Left ventricle myocardium inferior (tissue), 1 donor: ENCODE measurements at places on chromosomes 4 and X.

DNA sequence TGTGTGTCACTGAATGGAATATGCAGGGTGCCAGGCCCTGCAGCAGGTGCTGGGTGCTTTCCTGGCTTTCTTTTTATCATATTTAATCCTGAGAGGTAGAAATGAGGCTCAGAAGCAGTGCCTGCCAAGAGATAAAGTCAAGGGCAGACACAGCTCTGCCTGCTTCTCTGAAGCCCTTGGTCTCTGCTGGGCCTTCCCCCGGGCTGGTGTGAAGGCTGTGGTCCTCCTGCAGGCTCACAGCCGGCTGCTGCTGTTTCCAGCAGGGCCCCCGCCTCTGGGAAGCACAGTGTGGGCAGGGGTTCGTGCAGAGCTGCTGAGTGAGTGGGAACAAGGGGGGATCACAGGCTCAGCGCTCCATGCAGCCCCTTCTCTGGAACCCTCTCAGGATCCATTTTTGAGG lies 49.6 kb downstream of the TBC1D14 start:
- no peak for DNase-seq
- H3K27ac ChIP-seq, result no peak overlapping the region
- peaks cover 18% of the 10 kb centered on the region for H3K4me1 ChIP-seq

DNA sequence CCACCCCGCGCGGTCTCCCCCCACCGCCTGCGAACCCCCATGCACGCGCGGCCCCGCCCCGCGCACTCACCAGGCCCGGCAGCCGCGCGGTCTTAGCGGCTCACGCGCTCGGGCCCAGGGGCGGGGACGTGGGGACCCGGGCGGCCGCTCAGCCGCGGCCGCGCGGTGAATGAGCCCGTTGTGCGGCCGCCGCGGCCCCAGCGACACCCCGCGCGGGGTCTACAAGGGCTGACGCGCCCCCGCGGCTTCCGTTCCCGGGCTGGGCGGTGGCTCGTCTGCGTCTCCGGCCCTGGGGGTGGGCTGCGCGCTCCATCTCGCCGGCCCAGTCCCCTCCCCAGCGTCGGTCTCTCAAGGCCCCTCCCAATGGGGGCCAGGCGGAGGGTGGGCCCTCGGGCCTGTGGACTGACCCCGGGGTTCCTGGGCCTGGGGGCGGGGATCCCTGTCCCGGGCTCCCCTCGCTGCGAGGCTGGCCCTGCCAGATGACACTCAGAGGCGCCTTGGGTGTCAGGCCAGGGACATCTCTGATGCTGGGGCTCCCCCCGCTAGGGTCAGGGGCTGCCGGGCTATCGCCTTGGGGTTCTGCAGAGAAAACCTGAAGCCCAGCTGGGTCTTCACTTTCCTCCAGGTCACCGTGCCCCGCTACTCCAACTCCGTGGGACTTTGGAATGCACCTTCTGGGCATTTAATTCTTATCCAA lies 4.3 kb upstream of the SLC26A1 start:
- no peak overlapping the region for H3K27ac ChIP-seq
- H3K4me1 ChIP-seq, result peaks cover 23% of the 10 kb centered on the region
- no peaks in the 10 kb centered on the region for H3K36me3 ChIP-seq

DNA sequence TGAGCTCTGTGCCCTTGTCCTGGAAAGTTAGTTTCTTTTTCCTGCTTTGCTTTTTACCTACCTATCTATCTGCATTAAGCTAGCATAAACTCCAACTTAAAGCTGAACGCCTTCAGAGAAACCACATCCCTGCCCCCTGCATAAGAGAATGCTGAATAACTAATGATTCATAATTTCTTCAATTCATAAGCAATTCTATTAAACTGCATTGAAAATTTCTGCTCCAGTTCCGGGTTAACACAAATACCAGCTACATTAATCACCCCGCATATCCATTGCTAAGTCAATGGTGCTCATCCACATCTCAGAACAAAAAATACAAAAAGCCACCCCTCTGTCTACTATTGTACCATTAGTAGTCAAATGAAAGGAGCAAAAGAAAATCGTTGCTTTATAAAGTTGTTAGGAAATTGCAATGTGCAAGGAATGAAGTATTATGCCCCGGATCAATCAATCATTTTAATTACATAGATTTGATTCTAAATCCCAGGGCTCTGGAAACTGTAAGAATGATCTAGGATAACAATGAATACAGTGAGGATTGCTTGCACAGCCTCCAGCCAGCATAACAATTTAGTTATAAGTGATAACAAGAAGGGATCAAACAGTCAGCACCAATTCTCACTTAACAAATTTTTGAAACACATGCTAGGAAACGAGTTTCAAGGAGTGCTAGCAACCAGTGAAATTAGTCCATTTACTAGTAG lies 106.8 kb downstream of the ELOVL6 start:
- no peaks in the 10 kb centered on the region for H3K36me3 ChIP-seq
- peaks cover 27% of the 10 kb centered on the region for H3K27me3 ChIP-seq
- no peak for DNase-seq
- H3K4me3 ChIP-seq, result no peak overlapping the region
- H3K4me1 ChIP-seq, result peaks cover 17% of the 10 kb centered on the region
- no peak overlapping the region for H3K27ac ChIP-seq

GRCh38 chr4:175035905-175036304 lies 117.7 kb downstream of the ADAM29 start:
- DNase-seq, result no peak
- H3K4me1 ChIP-seq, result no peaks in the 10 kb centered on the region
- no peak overlapping the region for H3K27ac ChIP-seq
- H3K36me3 ChIP-seq, result no peaks in the 10 kb centered on the region
- H3K27me3 ChIP-seq, result no peaks in the 10 kb centered on the region

- H3K36me3 ChIP-seq, result no peaks in the 10 kb centered on the region
- H3K27ac ChIP-seq, result no peak overlapping the region
- peaks cover 99% of the 10 kb centered on the region for H3K27me3 ChIP-seq
- DNase-seq, result no peak
Observed at GRCh38 chr4:84493092-84493850, 5.8 kb downstream of the NKX6-1 start.

GRCh38 chr4:147542229-147542990 lies 61.5 kb downstream of the EDNRA start:
- no peak for DNase-seq
- no peaks in the 10 kb centered on the region for H3K36me3 ChIP-seq
- no peak overlapping the region for H3K4me3 ChIP-seq
- H3K4me1 ChIP-seq, result no peaks in the 10 kb centered on the region
- H3K27me3 ChIP-seq, result no peaks in the 10 kb centered on the region

DNA sequence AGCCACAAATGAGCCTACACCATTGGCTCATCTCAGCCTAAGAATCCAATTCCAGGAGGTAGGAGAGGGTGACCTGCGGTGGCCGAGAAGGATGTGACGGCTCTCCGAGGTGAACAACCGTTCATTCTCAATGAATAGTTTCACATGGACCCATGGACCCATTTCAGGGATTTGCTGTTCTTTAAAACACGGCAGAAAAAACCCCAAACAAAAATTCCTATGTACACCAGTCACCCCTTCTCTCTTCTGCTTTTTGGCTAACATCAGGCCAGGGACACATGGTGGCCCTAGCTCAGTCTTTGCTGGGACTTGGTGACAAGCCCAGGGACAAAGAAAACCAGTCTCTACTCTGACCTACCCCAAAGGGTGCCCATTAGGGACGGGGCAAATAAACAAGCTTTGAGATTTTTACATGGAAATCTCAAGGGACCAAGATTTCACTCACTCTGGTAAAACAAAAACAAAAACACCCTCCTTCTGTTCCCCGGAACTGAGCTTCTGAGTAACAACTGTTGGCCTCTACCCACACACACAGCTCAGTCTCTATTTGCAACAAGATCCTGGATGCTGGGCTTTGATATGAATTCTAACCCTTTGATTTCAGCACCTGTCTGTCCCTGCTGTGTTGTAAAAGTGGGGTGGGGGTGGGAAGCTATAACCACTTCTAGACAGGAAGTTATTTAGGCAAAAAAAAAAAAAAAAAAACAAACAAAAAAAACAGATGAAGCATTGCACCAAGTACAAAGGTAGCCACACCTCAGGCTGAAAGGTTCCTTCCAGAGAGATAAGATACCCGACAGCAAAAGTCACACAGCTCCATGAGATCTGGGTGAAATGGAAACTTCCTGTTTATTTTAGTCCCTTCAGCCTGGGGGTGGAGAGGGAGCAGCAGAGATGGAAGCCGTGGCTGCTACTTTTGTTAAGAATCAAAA lies 49.0 kb downstream of the DDX3X start:
- no peaks in the 10 kb centered on the region for H3K4me1 ChIP-seq
- no peak overlapping the region for H3K27ac ChIP-seq
- no peak for DNase-seq
- H3K36me3 ChIP-seq, result no peaks in the 10 kb centered on the region
- no peaks in the 10 kb centered on the region for H3K27me3 ChIP-seq
- no peak overlapping the region for H3K4me3 ChIP-seq

GRCh38 chr4:78292341-78292740 lies 235.2 kb downstream of the FRAS1 start:
- no peak for DNase-seq
- H3K4me1 ChIP-seq, result peaks cover 13% of the 10 kb centered on the region
- no peaks in the 10 kb centered on the region for H3K27me3 ChIP-seq
- H3K4me3 ChIP-seq, result no peak overlapping the region

- H3K27ac ChIP-seq, result no peak overlapping the region
- H3K4me3 ChIP-seq, result peak overlapping the region; percentile 42
- no peak for DNase-seq
- H3K27me3 ChIP-seq, result no peaks in the 10 kb centered on the region
- no peaks in the 10 kb centered on the region for H3K4me1 ChIP-seq
Observed at GRCh38 chrX:32530802-32531403, 680.4 kb downstream of the DMD start.

DNA sequence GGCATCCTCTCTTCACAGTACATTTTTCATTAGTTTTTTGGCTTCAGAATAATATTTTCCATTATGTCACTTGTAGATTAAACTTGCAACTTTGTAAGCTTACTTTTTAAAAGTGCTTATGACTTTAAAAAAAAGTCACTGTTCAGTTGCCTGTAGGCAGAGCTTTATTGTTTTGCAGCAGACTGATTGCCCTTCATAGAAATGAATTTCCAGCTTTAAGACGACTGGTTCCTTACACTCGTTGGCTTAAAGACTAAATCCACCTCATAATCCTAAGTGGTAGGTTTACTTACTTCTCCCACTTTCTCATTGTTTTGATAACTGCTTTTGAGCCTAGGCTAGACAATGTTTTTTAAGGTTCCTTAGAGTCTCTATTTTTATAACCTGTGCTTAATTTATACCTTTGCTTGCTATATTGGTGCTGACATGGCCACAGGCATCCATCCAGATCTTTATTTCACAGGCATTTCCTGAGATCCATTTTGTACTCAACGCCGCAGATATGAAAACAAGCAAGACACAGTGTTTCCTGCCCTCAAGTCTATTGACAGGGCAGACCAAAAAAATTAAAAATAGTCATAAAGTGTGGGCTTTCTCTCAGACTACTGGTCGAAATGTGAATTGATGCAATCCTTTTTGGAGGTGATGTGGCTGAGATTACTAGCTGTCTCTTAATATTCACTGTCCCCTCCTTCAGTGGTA lies 12.6 kb upstream of the IL13RA2 start:
- H3K4me1 ChIP-seq, result peaks cover 5% of the 10 kb centered on the region
- no peak overlapping the region for H3K4me3 ChIP-seq
- DNase-seq, result no peak
- H3K27ac ChIP-seq, result peak overlapping the region; percentile 72

DNA sequence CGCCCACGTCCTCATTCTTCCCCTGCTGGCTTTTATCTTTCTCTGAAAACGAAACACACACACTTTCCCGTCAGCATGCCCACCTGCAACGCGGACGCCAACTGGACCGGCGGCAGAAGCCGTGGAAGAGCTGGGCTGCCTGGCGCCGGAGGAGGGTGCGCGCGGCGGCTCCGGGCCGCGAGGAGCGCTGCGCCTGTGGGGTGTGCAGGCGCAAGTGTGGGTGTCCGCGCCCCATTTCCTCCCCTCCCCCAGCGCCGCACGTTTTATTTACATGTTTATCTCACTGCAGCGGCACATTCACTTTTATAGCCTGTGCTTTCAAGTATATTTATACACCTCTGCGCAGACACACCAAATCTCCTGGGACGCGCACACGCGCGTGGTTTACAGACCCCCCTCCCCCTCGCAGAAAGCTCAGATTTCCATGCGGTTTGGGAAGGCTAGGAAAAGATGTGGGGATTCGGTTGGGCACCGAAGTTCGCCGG lies 1.5 kb downstream of the PITX2 start:
- H3K4me3 ChIP-seq, result peak overlapping the region; percentile 63
- H3K4me1 ChIP-seq, result peaks cover 47% of the 10 kb centered on the region
- H3K27me3 ChIP-seq, result peaks cover 100% of the 10 kb centered on the region

DNA sequence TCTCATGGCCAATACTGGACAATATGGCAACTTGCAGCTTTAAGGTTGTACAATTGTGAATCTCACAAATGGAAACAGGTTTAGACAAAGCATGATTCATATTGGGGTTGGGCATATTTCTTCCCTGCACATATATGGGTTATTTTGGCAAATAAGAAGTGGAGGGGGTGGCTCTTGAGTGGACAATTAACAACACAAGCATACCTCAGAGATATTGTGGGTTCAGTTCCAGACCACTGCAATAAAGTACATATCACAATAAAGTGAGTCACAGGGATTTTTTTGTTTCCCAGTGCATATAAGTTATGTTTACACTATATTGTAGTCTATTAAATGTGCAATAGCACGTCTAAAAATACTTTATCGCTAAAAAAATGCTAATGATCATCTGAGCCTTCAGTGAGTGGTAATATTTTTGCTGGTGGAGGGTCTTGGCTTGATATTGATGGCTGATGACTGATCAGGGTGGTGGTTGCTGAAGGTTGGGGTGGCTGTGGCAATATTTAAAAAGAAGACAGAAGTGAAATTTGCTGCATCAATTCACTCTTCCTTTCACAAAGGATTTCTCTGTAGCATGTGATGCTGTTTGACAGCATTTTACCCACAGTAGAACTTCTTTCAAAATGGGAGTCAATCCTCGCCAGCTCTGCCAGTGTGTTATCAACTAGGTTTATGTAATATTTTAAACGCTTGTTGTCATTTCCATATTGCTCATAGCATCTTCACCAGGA lies 50.5 kb upstream of the OGT start:
- no peak overlapping the region for H3K4me3 ChIP-seq
- no peaks in the 10 kb centered on the region for H3K36me3 ChIP-seq
- no peak overlapping the region for H3K27ac ChIP-seq
- no peak for DNase-seq
- H3K27me3 ChIP-seq, result no peaks in the 10 kb centered on the region
- no peaks in the 10 kb centered on the region for H3K4me1 ChIP-seq

DNA sequence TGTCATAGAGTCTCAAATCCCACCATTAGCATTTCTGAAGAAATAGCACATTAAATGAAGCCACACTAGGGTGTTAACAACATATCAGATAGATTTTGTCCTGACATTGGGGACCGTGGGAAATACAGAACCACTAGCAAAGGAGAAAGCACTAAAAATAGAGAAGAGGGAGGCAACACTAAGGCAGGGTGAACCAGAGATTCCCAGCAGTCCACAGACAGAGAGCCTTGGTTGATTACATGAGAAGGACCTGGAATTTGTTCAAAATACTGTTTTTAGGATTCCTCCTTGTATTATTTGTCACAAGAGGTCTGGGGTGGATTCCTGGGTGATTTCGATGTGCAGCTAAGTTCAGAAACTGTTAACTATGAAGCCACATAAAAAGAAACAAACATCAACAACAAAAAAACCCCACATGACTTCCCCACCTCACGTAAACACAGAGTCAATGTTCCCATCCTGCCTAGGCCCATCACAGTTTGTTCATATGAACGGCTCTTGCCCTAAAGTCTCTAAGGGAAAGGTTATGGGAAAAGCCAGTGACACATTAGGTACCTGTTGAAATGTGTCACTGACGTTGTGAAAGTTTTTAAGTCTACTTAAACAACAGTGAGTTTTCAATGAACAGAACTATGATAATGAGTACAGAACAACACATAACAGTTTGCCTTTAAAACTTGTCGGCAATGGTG lies 23.6 kb upstream of the GRSF1 start:
- H3K36me3 ChIP-seq, result no peaks in the 10 kb centered on the region
- no peaks in the 10 kb centered on the region for H3K27me3 ChIP-seq
- H3K4me1 ChIP-seq, result peaks cover 8% of the 10 kb centered on the region
- DNase-seq, result no peak
- H3K27ac ChIP-seq, result peak overlapping the region; percentile 37
